KBM-7 (cell line): ENCODE measurements at places on chromosomes 4 and X.

- DNase-seq, result no peak
Observed at GRCh38 chr4:478373-478772, 20.6 kb downstream of the ZNF721 start.

- no peak for DNase-seq
Observed at GRCh38 chr4:28654618-28655017, 1794.0 kb downstream of the STIM2 start.

DNA sequence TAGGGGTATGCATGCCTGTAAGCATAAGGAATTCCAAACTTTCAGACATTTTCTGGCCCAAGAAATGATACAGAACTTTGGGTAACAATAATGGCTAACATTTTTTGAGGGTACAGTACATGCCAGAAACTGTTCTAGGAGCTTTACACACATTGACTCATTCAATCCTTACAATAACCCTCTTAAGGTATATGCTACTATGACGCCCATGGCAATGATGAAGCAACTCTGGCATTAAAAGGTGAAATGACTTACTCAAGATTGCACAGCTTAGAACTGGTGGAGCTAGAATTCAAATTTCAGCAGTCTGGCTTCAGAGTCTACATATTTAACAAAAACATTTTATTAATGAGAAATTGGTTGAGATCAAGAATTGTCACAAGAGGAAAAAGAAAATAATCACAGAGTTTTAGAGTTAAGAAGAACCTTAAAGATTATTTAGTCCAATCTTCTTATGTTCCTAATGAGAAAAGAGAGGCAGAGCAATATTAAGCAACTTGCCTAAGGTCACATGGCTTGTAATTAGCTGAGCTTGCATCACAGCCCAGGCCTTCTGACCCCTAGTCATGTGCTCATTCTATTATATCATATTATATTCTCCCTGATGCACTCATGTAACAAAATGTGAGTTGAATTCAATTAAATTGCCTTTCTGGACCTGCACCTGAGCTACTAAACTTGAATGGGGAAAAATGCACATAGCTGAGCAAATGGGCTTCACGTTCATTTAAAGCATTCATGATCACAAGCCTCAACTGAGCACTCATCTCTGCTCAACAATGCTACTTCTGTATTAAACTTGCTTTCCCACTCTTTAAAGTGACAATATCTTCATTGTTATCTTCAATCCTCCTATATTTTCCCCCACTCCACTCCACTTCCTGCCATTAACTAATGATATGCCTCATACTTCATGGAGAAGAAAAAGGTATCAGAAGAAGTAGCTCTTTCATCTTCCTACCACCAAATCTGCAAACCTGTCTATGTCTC is 73.2 kb downstream of the ENOX2 start:
- no peak for DNase-seq

- DNase-seq, result no peak
Observed at GRCh38 chr4:6696611-6697010, 2.9 kb downstream of the S100P start.

GRCh38 chr4:82282875-82283274 is 90.9 kb downstream of the HNRNPD start:
- DNase-seq, result no peak

- DNase-seq, result no peak
Observed at GRCh38 chrX:105723966-105724735, 98.2 kb upstream of the NRK start.

GRCh38 chr4:123994917-123995316 is 598.3 kb downstream of the SPRY1 start:
- no peak for DNase-seq

DNA sequence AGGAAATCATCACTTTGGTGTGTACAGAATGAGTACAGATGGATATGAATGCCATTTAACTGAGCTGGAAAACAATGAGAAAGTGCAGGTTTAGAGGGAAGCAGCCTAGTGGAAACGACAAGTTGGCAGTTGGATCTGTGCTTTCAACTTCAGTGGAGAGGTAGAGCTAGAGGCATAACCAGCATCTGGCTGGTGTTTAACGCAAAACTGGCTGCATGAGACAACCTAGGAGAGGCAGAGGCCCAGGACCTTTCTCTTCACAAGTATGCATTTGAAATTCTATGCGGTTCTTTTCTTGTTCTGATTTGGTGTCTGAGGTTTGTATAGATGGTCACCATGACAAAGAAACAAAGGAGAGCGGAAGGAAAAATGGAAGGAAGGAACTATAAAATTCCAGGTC is 63.1 kb downstream of the ANXA5 start:
- no peak for DNase-seq

- peak; percentile 63 for DNase-seq
Observed at GRCh38 chrX:46588263-46588662, 14.7 kb downstream of the CHST7 start.

- no peak for DNase-seq
Observed at GRCh38 chrX:130015181-130015580, 32.7 kb downstream of the BCORL1 start.

DNA sequence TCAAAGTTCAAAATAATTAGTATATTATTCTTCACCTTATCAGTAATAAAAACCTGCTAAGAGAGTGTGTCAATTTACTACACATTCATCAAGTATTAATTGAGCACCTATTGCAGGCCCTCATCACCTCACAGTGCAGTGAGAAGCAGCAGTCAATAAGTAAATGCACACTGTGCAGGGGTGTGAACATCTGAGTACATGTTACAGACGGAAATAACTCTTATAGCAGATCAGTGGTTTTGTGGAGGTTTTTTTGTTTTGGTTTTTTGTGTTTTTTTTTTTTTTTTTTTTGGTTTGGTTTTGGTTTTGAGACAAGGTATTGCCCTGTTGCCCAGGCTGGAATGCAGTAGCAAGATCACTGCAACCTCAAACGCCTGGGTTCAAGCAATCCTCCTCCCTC is 20.3 kb downstream of the KLF3 start:
- DNase-seq, result no peak

DNA sequence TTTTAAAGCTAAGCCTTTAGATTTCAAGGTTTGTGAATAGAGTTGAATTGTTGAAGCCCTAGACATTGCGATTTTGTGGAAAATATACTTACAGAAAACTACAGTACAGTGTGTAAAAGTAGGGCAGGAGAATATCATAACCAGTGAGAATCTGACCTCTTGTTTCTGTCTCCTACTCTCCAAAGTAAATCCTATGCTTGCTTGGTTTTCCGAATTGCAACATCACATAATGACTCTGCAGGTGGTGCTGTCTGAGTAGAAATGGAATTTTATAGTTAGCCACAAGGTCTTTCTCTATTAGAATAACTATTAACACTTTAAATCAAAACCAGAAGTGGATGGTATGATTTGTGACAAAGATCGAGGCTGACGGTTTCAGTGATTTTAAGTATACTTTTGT is 505.6 kb downstream of the RAPGEF2 start:
- DNase-seq, result no peak

GRCh38 chr4:144347121-144347520 is 206.6 kb upstream of the GYPA start:
- DNase-seq, result no peak

DNA sequence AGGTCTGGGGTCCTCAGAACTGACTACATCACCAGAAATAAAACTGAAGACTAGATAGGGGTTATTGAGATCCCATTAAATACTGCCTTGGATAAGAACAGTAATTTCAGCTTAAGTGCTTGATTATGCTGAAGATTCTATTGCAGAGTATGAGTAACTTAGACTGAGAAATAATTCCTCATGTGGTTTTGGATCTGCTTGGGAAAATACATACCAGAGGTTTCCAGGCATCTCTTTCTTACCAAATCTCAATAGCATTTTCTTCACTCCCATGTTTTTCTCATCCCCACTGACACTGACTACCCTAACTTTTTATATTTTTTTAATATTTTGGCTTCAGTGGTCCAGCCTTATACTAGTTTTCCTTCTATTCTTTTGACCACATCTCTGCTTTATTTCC is 92.0 kb upstream of the TEX13D start:
- no peak for DNase-seq

- no peak for DNase-seq
Observed at GRCh38 chr4:73765296-73765695, 24.9 kb downstream of the CXCL8 start.

- no peak for DNase-seq
Observed at GRCh38 chr4:154471526-154472331, 19.9 kb downstream of the DCHS2 start.

DNA sequence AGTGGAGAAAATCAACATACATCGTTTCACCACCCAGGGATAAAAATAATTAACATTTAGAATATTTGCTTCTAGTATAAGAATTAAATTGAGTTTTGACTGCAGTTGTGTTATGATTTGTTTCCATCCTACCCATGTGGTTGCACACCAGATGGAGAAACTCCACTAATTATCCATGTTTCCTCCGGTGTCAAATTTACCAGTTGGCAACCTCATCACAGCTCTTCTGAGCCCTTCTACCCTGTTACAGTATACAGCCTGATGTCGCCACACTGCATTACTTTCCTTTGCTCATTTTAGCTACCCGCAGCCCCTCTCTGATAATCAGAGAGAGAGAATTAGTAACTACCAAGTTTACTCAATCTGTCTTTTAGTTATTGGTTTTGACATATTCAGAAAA is 411.2 kb downstream of the DTHD1 start:
- no peak for DNase-seq

- no peak for DNase-seq
Observed at GRCh38 chrX:11329021-11329420, 35.8 kb downstream of the AMELX start.

DNA sequence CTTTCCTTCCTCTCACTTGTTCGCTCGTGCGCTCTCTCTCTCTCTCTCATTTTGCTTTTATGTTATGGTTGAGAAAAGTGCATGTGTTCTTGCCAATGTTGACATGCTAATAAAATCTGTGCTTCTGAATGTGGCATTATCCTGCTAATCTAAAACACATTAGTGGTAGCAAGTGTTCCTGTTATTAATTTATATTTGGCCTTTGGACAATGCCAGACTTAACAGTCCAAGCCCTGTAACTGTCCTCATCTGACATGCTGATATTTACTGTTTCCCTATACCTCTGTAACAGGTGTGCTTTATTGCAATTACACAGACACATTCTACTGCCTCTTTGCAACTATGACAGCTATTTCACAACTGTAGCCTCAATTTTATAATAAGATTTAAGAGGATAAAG is 2.7 kb downstream of the PPARGC1A start:
- no peak for DNase-seq

- DNase-seq, result no peak
Observed at GRCh38 chr4:87979810-87980209, 4.3 kb downstream of the SPP1 start.

GRCh38 chr4:175127314-175127713 is 209.2 kb downstream of the ADAM29 start:
- DNase-seq, result no peak

GRCh38 chrX:23765868-23766267 is 17.1 kb upstream of the SAT1 start:
- no peak for DNase-seq

DNA sequence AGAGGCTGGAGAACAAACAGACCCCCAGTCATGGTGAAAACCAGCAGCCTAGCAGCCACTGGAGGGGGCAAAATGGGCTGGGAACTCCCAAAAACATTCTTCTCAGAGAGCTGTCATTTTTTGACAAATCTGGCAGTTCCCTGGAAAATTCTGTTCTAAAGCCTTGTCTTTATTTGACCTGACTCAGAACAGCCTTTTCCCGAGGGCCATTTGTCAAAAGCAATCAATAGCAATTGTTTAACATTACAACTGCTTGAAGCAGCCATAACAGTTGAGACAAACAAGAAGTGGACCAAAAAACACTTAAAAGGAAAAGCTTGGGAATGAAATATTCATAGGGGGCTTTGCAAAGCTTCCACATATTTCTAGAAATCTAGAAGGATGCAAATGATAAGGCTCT is 39.6 kb downstream of the SOWAHB start:
- no peak for DNase-seq

DNA sequence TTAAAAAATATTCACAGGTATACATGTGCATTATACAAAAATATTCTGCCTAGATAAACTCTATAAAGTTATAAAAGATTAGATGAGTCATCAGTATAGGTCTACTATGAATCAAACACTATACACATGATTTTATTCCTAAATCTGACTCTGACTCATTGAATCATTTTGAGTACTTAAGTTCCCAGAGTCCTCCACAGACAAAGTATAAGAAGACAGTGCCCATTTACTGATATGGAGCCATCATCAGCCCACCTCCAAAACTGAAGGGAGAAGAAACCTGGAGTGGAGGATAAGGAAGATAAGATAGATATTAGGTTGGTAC is 28.7 kb upstream of the ANTXR2 start:
- DNase-seq, result no peak

GRCh38 chr4:48804584-48805301 is 24.7 kb upstream of the FRYL start:
- DNase-seq, result no peak

DNA sequence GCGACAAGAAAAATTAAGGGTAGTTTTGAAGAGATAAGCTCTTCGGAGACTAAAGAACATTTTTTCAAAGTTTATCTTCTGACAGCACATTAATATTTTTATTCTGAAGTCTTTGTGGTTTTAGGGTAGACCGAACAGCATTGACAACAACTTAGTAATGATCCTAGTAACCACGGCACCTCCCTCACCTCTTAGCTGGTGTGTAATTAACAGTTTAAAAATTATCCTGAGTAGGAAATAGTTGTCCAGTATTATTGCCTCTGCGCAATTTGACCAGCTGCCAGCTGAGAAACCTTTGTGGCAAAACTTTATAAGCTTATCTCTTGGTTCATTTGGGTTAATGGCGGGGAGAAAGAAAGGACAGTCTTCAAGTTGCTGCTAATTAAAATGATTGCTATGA is 213.6 kb downstream of the CBLL2 start:
- DNase-seq, result no peak

GRCh38 chr4:185881430-185881829 is 69.4 kb upstream of the SORBS2 start:
- no peak for DNase-seq

DNA sequence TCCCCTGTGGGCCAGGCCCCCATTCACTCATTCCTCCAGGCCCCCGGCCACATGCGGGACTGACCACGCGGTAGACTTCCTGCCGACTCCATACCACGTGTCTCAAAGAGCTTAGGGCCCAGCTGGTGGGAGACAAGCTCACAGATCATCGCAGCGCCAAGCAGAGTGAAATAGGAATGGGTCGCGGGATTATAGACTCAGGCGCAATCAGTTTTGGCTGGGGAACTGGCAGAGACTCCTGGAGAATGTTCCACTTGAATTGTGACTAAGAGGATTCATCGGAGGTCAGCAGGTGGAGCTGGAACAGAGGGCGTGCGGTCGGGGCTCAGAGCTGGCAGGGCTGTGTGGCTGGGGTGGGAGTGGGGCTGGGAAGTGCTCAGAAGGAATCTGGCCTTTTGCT is 15.6 kb downstream of the ATP2B3 start:
- peak; percentile 21 for DNase-seq

DNA sequence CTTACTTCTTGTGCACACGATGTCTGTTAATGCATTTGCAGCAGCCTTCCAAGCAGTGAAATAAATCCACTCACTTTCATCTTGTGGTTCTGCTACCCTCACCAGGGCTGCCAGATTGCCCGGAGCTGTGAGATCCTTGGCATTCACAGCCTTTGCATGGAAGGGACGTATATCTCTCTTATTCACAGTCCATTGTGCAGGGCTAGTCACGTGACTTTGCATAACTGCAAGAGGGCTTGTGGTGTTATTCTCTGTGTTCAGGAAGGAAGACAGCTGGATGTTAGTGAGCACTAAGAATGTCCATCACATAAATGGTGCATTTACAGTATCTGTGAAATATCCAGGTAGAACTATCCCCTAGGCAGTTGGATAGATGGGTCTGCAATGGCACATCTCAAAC is 96.5 kb upstream of the BEND4 start:
- no peak for DNase-seq
